Germinal center (tissue), 1 donor: ENCODE measurements at places on chromosomes 2 and 18.

DNA sequence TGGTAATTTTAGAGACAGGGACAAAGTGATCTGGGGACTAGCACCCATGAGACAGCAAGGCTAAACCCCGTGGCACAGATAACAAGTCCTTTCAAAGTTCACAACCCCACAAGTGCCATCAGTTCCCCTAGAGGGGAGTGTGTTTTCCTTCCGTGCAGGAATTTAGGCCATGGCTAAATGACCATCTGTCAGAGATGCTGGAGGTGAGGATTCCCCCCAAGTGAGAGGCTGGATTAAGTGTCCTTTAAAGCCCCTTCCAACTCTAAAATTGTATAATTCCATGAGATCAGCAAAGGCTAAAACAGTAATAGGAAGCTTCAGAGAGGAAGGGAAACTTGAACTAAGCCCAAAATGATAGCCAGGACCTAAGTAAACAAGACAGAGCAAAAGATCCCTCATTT, 8.7 kb downstream of the FEZ2 start:
- no peak for DNase-seq

- DNase-seq = no peak
These were observed 18.6 kb downstream of the ST6GAL2 start for GRCh38 chr2:106867196-106867953.

- DNase-seq = no peak
These were observed 48.2 kb upstream of the CCDC141 start for GRCh38 chr2:179098080-179098689.

DNA sequence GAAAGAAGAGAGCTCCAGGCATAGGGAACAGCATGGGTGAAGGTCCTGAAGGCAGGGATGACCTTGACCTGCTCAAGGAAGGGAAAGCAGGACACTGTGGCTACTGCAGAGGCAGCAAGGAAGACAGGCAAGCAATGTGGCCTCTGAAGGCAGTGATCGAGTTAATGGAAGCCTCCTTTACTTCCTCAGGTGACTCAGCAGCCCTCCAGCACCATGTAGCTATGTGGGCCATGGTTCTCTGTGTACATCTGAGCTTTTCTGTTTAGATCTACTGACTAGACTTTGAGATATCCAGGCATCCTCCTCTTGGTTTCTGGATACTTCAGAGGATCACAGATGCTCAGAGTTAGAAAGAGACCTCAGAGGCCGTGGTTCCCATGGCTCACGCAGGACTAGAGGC, 107.3 kb upstream of the PID1 start:
- DNase-seq = no peak

- DNase-seq = no peak
These were observed 831 bp upstream of the D2HGDH start for GRCh38 chr2:241733391-241734207.

DNA sequence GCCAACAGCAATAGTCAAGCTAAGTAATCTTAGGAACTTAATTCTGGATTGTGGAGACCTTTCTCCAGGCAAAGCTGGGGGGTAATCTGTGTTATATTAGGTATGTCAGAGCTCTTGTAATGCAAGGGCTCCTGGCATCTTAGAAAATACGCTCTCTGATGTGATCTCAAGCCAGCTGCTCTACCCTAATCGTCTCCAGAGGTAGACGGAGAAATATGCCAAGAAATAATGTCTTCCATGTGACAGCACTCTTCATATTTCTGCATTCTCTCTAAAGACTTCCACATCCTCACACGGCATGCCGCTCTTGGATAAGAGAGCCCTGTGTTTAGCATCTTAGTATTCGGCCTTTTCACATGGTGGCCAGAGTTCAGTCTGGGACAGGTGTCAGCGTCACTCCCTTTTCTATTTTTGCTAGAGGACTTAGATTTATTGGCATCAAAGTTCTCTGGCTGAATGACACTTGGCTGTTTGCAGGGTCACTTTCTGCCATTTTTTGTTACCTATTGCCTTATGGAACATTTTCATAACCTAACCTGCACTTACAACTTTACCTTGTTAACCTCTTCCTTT, 25.2 kb downstream of the CAPN13 start:
- DNase-seq = no peak

- no peak for DNase-seq
These were observed 59.9 kb upstream of the TMEM87B start for GRCh38 chr2:111995148-111995547.

DNA sequence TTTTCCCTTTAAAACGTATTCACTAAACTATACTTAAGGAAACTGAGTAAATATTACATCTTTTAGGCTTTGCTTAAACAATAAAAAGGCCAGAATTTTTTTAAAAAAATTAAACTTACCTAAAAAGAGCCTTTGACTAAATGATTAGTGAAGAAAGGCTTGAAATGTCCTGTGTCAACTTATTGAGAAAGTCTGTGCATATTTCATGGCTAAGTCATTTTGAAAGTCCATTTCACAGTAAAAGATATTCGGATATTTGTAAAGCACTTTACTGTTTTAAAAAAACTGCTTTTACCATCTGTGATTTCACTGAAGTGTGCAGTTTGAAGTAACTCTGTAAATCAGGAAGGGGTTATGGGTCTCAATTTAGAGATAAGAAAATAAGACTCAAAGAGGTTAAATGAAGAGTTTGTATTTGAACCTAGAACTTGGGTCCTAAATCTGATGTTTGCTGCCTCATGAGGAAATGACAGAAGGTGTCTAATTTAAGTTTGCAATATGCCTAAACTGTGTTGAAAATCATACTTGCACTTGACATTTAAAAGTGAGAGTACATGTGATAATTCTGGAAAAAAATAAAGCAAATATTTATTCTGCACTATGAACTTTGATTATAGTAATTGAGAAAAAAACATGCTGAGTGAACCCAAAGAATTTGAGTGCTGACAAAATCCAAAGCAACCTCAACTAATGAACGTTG, 50.5 kb downstream of the RAB27B start:
- DNase-seq = no peak

DNA sequence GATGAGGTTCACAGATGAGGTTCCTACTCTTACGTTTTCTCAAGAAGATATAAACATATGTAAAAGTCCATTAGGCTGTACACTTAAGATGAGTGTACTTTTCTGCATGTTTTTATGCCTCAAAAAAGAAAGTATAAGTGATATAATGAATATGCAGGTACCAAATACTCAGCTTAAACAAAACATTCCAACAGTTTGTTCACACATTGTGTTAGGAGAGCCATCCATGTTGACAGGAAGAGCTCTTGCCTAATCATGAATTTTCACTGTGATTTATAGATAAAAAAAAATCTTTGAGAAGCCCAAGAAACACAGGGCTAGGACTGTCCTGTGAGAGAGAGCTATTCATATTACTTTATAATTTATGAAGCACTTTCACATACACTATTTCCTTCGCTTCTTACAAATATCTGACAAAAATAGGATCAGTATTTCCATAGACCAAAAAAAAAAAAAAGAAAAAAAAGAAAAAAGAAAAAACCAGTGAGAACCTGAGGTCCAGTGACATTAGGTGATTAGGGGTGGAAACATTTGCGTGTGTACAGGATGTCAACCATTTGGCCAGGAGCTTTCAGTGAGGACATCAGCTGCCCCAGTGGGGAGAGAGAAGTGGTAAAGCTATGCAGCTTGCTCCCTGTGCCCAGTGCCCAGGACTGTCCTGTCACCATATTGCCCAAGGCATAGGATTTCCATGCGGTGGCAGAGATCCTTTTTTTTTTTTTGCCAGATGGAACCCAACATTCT, 38.7 kb downstream of the BUB1 start:
- DNase-seq = no peak

DNA sequence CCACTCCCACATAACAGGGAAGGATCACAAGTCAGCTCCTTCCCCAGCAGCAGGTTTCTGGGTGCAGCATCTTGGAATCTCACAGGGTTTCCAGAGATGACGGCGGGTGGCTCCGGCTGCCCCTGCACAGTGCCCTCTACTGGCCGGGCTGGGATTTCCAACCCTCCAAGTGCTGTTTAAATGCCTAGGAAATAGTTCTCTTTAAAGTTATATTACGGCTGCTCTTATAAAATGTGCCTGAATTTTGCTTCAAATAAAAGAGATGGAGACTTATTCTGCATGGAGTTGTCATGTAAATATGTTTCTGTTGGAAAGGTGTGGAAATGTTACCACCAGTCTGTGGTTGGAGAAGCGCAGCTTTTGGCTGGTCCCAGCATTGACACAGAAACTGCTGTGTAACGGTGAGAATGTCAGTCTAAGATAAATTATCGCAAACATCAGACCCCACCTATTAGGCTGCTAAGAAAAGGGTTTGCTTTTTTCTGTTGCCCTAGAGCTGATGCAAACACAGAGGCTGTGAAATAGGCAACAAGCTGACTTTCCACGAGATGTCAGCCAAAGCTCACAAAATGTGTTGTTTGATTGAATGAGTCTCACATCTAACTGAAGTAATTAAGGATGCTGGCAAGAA, 3.3 kb upstream of the HJURP start:
- peak; percentile 62 for DNase-seq

- DNase-seq = no peak
These were observed 54.1 kb downstream of the ETAA1 start for GRCh38 chr2:67451086-67451832.

GRCh38 chr2:173354073-173354581, 545 bp upstream of the CDCA7 start:
- peak; percentile 76 for DNase-seq

DNA sequence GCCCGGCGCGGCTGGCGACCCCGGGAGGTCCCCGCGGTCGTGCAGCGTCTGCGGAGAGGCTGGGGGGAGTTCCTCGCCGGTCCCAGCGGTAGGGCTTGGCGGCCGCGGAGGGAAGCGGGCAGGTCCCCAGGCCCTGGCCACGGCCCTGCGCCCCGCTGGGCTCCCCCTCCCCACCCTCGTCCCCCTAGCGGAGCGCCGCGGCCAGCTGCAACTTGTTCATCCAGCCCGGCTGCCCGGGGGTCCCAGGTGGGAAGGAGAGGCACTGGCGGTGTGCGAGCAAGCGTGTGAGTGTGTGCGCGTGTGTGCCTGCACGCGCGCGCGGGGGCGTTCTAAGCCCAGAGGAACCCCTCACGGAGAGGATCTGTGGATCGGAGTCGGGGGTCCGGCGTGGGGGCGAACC, 1.3 kb downstream of the PTPRM start:
- DNase-seq = no peak

GRCh38 chr18:78865056-78865598, 114.5 kb upstream of the SALL3 start:
- no peak for DNase-seq

GRCh38 chr2:193368615-193369014, 1173.9 kb upstream of the TMEFF2 start:
- no peak for DNase-seq

- no peak for DNase-seq
These were observed 176.2 kb upstream of the ST6GAL2 start for GRCh38 chr2:107062173-107062572.

DNA sequence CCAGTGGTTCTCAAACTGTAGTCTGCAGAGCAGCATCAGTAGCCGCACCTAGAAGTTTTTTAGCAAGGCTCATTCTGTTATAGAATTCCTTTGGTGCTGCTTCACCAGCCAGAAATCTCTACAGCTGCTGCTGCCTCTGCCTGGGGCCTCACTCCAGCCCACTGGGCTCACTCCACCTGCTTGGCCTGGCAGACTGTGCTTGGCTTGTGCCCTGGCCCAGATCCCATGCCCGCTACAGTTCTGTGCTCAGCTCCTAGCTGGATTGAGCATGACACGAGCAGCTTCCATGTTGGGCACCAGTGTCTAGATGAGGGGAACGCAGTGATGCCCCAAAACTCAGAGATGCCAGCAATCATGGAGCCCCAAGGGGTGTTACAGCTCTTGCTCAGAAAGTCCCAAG, 22.6 kb downstream of the MAPK4 start:
- no peak for DNase-seq

DNA sequence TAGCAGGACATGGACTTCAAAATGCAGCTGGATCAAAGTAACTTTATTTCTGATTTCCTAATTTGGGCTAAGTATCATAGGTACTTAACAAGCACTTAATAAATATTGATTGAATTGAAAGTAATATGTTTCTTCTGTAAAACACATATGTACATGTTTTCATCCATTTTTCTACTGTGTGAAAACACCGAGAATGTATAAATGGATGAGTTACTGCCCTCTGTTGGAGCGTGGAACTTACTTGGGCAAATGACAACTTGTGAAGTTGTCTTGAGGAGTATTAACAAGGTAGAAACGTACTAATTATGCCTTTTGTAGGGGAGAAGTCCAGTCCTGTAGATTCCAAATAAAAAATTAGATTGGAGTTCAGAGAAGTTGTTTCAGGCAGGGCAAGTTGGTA, 87.2 kb downstream of the PHLPP1 start:
- DNase-seq = no peak
